GM23248 (cell line): ENCODE measurements at places on chromosomes 1 and 21. TPM values are rescaled to one million over a fixed set of nuclear protein-coding genes. Genes with fewer than 3 reads are reported as not detected.
A peak's percentile ranks its signal among the peaks of the same experiment; 100 is the strongest.

- no peak for DNase-seq
These were observed 7.3 kb upstream of the CA6 start for GRCh38 chr1:8938232-8938999.

DNA sequence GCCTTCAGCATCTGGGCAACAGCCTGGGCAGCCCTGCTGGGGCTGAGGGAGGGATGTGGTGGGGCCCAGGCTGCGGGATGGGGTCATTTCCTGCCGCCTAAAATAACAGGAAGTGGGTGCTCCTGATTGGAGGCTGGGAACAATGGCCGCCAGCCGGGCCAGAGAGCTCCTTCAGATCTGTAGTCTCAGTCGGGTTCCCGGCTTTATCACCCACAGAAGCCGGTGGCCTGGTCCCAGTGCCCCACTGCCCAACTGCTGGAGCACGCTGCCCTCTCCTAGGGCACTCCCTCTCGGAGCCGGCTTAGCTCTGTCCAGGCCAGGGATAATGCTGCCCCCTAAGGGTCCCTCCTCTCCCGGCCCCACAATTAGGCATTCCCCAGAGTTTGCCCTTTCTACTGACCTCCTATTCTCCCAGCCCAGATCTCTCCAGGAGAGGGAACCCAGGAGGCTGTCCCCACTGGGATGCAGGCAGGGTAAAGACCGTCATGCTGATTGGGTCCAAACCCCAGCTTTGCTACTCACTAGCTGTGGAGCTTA is 5.1 kb downstream of the MAP7D1 start:
- DNase-seq: peak; percentile 83

GRCh38 chr1:244191581-244191980 is 140.5 kb downstream of the ZBTB18 start:
- no peak for DNase-seq

DNA sequence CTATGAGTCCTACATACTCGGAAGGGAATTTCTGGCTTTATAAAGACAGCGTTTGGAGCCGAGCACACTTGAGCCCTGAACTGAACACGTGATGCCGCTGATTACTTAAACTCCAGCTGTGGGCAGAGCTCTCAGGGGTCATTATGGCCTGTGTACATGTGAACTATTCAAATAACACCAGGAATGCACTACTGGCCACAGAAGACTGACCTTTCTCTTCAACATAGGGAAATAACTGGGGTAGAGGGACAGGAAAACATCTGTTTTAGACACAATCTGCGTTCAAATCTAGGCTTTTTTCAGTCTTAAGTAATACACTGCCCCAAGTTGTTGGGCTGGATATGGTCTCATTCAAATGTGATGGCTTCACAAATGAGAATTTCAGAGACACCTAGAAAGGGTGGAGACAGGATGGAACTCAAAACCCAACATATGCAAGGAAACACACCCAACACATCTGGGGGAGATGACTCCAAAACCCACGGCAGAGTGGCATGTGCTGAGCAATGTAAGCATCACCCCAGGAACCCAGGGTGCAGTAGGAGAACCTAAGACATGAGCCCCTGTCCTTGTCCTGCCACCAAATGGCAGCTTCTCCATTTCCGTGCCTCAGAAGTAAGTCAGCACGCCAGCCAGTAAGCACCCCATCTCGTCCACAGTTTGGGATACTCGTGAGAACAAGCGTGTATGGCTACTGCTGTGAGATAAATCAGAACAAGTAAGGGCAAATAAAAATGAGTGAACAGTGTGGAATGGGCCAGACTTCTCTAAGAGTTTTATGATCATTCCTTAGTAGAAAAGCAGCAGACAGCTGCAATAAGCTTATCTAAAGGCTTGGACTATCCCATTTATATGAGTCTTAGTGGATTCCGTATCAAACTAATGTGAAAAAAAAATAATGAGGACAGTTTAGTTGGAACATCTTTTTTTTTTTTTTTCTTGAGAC is 24.9 kb downstream of the NID1 start:
- no peak for DNase-seq

Gene CLCNKB
- not detected in 2 replicates for total RNA-seq

DNA sequence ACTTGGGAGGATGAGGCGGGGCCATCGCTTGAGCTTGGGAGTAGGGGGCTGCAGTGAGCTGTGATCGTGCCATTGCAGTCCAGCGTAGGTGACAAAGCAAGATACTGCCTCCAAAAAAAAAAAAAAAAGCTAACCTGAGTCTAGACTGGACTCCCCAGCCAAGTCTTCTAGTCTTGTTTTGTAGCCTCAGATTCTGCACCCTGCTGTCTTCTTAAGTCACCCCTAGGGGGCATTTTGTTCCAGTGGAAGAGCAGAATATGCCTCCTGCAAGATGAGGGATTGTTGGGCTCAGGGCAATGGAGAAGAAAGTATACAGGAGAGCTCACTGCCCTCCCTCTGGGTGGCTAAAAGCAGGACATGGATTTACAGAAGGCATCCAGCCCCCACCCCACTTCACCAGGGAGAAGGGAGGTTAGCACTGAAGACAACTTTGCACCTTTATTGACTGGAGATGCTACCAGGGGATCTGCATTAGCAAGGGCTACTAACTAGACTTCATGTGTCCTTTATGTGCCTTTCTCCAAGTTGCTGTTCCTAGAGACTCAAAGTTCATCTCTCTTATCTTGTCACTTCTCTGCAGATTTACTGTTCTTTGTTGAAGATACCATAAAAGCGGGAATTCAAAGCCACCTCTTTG is 15.3 kb upstream of the RNF187 start:
- peak; percentile 78 for DNase-seq

DNA sequence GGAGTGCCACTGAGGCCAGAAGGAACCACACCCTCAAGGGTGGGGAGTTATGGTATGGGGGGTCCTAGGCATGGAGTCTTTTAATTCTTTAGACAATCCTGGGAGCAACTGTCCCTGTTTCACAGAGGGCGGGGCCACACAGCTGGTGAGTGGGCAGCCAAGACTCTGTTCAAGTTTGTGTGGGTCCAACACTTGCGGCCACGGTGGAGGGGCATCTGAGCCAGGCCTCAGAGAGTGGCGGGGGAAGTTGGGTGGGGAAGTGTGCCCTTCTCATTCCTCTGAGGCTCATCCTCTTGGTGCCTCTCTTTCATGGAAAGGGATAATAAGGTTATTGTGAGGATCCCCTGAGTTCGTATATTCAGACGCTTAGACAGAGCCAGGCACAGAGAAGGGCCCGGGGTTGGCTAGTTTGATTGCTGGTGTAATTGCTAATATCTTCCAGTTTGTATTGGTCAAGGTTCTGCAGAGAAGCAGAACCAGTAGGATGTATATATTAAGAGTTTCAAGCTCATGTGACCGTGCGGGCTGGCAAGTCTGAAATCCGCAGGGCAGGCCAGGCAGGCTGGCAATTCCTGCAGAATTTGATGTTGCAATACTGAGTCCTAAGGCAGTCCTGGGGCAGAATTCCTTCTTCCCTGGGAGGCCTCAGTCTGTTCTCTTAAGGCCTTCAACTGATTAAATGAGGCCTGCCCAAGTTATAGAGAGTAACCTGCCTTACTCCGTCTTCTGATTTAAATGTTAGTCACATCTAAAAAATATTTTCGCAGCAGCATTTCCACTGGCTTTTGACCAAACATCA is 15.9 kb downstream of the PCSK9 start:
- DNase-seq: peak; percentile 15

- DNase-seq: peak; percentile 74
These were observed 1.4 kb downstream of the RNF11 start for GRCh38 chr1:51237351-51238033.

DNA sequence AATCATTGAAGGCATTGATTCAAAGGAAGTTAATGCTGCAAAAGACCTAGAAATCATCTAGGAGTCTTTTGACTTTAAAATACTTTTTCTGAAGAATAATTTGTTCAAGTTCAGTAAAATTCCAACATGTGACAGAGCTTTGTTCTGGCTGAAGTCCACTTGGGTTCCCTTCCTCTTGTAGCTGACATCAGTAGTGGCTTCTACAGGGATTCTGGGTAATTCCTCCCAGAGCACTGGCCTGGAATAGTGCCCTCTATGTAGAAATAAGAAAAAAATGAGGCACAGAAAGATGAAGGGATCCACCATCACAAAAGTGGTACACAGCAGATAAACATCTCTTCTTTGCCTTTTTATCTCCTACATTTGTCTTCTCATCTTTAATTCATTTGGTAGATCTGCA is 548.1 kb downstream of the LTN1 start:
- peak; percentile 65 for DNase-seq

Gene PGBD5
- 0.32 and 3.8 TPM in 2 replicates for total RNA-seq

GRCh38 chr1:179807291-179807690 is 64.2 kb downstream of the FAM163A start:
- DNase-seq: no peak

GRCh38 chr21:16116069-16116468 is 386.3 kb downstream of the USP25 start:
- peak; percentile 10 for DNase-seq

Gene SIKE1
- total RNA-seq: 70.3 and 106 TPM in 2 replicates

GRCh38 chr21:40299451-40299850 is 432.2 kb downstream of the PCP4 start:
- DNase-seq: no peak

- DNase-seq: no peak
These were observed 70.1 kb upstream of the NRIP1 start for GRCh38 chr21:15134701-15135470.

DNA sequence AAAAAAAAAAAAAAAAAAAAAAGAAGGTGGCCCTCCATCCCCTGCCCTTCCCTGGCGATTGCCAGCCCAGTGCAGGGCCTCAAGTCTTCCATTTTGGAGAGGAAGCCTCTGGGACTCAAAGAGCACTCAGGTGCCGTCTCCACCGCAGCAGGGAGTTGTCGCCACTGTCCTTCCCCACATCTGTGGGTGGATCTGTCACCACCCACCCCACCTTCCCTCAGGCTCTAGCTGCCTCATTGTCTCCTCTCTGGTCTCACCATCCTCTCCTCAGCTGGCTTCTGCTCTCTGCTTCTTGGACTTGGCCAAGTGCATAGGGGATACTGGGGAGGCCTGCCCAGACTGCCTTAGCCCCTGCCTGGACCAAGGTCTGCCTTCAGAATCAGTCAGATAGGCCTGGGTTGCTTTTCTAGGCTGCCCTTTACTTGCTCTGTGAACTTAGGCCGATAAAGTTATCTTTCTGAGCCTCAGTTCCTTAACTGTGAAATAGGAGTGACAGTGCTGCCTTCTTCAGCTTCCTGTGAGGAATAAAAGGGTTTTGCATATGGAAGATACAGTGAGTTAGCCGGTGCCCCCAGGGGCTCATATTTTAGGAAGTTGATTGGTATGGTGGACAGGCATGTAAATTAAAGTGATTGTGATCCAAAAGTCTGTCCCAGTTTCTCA is 15.8 kb downstream of the RCC1 start:
- DNase-seq: no peak

Gene VAV3
- under 0.01 and 0.63 TPM in 2 replicates for total RNA-seq

- peak; percentile 54 for DNase-seq
These were observed 91.9 kb downstream of the TSEN15 start for GRCh38 chr1:184143449-184143848.

DNA sequence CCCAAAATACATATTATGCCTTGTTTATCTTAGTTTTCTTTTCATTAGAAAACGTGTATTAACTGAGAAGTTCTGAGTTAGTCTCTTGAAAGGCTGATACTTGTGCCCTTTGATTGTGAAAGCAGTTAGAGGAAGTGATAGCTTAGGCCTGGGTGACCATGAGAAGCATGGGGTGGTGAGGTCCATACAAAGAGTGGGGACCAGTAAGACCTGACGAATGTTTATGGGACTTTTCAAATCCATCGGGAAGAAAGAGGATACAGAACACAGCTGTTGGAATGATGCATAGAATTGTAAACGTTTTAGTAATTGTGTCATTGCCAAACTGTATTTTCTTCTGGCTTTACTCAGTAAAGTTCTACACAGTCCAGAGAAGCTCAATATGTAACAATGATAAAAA is 259.8 kb downstream of the LMO4 start:
- DNase-seq: no peak

- no peak for DNase-seq
These were observed 486.7 kb upstream of the ZP4 start for GRCh38 chr1:238377280-238377919.
